BJ (cell line): ENCODE measurements at places on chromosomes 1 and 21. TPM values are rescaled to one million over a fixed set of nuclear protein-coding genes. Genes with fewer than 3 reads are reported as not detected.

Gene DOCK7
- 56.5 and 118 TPM in 2 replicates for polyA plus RNA-seq

Gene GRHL3
- not detected in 2 replicates for polyA plus RNA-seq

Gene XCL1
- polyA plus RNA-seq: not detected in 2 replicates

GRCh38 chr1:91529856-91530255 lies 29.2 kb downstream of the CDC7 start:
- DNase-seq: no peak

GRCh38 chr1:185894791-185895190 lies 160.6 kb downstream of the HMCN1 start:
- DNase-seq: no peak

- DNase-seq: no peak
These were observed 23.6 kb upstream of the PKP1 start for GRCh38 chr1:201259476-201260235.

DNA sequence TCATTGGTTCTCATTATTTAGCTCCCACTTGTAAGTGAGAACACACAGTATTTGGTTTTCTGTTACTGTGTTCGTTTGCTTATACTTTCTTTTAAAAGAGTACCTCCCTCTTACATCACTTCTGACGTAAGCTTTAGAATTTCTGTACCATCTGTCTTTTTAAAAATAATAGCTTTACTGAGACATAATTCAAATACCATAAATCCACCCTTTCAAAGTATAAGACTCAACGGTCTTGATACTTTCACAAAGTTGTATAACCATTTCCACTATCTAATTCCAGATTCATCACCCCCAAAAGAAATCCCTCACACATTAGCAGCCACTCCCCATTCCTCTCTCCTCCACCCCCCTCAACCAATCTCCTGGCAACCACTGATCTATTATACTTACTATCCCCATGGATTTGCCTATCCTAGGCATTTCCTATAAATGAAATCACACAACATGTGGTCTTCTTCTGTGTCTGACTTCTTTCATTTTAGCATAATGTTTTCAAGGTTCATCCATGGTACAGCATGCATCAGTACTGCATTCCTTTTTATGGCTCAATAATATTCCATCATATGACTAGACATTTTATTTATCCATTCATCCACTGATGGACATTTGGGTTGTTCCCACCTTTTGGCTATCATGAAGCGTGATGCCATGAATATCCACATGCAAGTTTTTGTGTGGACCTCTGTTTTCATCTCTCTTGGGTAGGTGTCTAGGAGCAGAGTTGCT lies 104.7 kb downstream of the HLCS start:
- no peak for DNase-seq
